ENCODE measurements at places on chromosomes 13 and 19.

DNA sequence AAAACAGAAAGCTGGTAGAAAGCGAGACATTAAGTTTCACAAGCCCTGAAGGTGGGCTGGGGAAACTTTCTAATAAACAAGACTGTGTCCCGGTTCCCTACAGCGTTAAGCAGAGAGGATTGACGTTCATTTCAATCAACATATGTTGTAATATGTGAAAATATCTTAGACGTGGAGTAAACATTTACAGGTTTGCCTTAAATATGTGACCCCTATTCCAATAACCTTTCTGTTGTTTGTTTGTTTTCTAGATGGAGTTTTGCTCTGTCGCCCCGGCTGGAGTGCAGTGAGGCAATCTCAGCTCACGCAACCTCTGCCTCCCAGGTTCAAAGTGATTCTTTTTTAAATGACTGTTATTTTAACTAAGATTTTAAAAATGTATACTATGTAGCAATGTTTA, 526.2 kb downstream of the SUCLA2 start:
- no peak for DNase-seq

DNA sequence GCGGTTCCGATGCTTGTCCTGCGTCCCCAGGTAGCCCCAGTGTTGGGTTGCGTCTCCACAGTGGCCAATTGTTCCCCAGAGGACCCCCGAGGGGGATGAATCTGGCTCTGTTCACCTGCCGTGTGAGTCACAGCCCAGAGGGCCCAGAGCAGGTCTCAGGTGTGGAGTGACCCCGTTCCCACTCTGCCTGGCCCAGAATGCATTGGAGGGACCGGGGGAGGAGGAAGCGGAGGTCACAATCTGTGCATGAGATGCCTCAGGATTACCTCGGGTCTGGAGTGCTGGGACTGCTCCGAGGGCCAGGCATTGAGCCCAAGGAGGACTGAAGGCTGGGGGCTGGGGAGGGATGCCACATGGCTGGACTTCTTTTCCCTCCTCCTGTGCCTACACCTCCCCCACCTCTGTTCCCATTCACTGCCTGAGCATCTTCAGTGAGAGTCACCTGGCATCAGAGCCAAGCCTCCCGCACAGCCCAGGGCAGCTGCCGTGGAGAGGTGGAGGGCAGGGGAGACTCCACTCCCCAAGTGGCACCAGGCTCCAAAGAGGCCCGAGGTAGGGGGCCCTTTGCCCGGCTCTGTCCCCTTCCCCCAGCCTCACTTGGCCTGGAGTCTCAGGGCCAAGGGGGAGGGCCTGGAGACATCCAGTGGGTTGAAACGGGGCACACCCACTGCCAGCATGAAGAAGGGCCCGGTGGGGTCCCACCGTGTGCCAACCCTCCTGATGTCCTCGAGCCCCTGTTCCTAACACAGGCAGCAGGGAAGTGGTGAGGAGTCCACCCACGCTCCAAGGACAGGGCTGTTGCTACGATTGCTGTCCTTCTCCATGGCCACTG, 81.1 kb downstream of the CHST8 start:
- DNase-seq, result no peak

DNA sequence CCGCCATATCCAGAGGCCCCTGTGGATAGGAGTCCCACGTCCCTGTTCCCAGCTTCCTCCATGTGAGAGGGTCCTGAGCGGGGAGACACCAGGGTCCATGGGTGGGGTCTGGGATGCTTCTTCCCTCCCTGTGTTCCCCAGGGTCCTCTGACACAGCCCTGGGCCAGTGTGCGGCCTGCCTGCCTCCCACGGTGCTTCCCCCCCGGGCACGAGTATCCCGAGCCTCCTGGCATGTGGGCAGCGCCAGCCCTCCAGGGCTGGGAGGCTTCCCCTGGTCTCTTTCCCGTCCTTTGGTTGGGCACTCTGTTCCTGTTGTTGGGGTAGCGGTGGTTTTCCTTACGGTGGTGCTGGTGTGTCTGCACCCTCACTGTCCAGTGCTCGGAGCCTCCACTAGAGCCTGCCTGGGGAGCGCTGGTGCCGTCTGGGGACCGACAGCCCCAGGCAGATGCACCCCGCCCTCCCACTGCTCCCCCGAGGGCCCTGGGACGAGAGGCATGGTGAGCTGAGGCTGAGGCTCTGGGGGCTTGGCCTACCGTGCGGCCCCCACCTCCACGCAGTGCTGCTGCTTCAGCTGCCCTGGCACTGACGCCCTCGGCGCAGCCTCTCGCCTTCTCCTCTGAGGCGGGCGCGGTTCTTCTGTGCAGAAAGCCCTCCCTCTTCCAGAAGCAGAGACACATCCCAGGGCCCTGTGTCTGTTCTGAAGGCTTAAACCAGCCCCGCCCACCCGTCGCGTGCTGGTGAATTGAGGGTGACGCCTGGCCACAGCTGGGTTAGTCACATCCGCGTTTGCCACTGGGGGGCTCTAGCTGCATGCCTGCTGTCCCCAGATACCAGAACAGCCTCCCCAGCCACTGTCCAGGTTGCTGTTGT, 27.9 kb downstream of the PLEKHJ1 start:
- no peak for DNase-seq

- DNase-seq, result peak; percentile 13
Observed at GRCh38 chr13:51291341-51291740, 48.1 kb upstream of the SERPINE3 start.

- peak; percentile 16 for DNase-seq
Observed at GRCh38 chr13:60335531-60335930, 61.5 kb upstream of the TDRD3 start.

DNA sequence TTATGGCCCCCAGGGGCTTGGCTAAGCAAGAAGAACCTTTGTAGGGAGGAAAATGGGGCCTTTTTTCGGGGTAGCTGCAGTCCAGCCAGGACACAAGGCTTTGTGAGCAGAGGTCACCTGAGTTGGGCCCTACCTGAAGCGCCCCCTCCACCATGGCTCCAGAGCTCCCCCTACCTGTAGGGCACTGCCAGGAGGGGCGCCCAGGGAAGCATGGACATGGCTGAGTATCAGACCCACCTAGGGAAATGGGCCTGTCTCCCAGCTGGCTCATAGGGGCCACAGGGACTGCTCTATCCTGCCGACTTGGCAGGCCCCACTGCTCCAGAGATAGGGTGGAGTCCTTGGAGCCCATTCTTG, 9.0 kb upstream of the CEBPA start:
- no peak for DNase-seq

DNA sequence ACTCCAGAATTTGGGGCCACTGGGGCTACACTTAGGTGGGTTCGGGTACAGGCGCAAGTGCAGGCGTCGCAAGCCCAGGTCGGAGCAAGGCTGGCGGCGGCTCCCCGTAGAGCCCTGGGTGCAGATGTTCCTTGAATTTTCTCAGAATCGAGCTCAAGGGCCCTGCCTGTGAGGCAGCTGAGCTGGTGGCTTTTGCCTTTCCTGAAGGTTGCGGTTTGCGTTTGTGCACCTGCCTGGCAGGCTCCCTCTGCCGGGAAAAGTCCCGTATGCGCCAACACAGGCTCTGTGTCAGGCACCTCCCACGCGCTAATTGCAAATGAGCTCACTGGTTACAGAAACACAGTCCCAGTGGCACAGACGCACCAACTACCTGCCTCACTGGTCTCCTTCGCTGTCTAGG, 5.9 kb downstream of the DOHH start:
- no peak for DNase-seq
